ENCODE measurements at places on chromosomes 5 and 9.

DNA sequence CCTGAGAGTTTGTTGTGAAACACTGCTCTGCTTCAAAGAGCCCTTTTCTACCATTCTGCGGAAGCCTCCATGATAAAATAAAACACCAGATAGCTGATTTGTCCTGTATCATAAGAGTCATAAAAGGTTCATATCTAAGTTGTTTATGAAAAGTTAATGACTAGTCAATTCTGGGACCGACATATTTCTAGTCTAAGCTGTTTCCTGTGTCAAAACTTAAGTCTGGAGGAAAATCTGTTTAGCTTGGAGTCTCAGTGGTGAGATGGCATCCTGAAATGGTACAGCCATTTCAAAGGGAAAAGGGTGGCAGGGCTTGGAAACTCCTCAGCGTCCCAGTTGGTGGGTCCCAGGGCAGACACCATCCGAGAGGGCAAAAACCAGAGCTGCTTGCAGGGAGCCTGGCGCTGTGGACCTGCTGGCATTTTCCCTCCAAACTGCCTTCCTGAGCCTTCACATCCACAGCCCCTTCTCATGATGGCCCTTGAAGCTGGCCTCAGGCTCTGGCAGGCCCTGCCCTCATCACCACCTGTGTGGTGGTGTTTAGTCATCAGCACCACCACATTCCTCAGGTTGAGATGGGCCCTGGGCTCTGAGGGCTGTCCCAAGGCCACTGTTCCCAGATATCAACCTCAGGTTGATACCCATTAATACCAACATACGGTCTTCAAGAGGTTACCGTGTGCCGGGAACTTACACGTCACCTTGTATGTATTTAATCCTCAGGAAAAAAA is 184.0 kb downstream of the HSPA4 start:
- DNase-seq, result no peak

GRCh38 chr5:74361406-74362358 is 278.8 kb downstream of the ENC1 start:
- DNase-seq, result no peak

DNA sequence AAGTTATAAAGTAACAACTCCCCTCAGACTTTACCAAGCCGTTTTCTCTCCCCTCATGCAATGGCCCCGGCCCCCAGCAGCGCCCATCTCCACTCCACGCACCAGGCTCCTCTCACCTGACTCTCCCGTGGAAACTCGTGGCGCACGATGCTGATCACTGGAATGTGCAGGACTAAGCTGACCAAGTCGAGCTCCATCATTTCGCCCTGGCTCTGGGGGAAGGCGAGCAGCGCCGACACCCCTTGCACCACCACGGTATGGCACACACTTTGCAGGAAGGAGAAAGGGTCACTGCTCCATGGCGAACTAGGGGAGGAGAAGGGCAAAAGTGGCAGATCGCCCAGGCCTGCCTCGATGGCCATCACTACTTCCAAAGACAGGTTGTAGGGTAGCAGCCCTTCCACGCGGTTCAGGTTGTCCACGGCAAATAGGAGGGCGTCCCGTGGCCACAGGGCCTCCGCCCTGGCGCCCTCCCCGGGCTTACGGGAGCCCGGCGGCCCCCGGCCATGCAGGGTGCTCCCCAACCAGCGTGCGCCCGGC is 1.2 kb downstream of the GRIN3A start:
- no peak for DNase-seq

DNA sequence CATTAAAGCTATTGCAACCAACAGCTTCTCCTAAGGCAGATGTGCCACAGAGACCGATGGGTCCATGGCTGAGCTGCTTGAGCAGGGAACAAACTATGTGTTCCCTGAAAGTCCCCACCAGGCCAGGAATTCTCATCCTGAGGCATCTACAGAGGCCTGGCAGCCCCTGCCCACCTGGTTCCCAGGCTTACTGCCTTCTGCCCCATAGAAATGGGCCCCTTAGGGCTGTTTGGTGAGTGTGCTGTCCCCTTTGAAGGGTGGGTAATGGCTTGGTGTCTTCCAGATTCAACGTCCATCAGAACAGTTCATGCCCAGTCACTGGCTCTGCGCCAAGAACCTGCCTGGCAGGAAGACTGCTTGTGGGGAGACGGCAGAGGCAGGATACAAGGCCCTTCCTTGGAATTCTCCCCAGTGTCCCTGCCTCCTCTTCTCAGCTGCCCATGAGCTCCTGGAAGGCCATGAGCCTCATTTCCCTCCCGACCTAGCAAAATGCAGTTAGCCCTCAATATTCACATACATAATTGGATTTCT is 3.8 kb upstream of the COL27A1 start:
- DNase-seq, result no peak

GRCh38 chr5:135150767-135151166 is 116.7 kb upstream of the PITX1 start:
- DNase-seq, result no peak

GRCh38 chr5:93249651-93250289 is 331.2 kb downstream of the NR2F1-AS1 start:
- DNase-seq, result no peak

- DNase-seq, result peak; percentile 41
Observed at GRCh38 chr5:127313847-127314473, 23.4 kb downstream of the MEGF10 start.

- DNase-seq, result no peak
Observed at GRCh38 chr5:105503950-105504349, 1941.4 kb upstream of the NUDT12 start.

- DNase-seq, result no peak
Observed at GRCh38 chr9:134442486-134443173, 116.4 kb downstream of the RXRA start.

DNA sequence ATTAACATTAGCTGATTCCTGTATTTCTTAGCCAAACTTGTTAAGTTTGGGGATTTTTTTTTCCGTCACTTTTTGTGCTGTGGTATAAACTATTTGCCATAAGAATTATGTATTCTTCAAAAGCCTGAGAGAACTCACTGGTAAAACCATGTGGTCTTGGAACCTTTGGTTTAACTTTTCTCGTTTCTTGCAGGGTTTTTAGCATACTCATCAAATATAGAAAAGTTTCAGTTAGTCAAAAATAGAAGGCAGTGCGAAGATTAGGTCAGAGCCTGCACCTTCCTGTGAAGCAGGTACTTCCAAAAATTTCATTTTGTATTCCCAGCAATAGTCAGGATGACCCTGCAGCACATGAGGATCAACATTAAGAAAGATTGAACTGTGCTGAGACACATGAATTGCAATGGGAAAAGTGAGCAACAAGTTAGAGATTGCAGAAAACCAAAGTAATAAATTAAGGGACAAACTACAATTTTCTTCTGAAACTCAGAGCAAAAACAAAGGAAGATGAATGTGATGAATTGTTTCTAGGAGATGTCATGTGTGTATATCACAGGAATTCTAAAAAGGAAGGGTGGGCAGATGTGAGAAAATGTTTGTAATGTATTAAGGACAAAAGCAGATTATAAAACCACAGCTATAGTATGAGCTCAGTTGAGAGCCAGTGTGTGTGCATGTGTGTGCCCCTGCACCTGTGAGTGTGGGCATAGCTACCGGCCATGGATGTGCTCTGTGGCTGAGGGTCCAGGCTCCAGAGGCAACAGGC is 102.2 kb downstream of the ANGPTL2 start:
- no peak for DNase-seq

DNA sequence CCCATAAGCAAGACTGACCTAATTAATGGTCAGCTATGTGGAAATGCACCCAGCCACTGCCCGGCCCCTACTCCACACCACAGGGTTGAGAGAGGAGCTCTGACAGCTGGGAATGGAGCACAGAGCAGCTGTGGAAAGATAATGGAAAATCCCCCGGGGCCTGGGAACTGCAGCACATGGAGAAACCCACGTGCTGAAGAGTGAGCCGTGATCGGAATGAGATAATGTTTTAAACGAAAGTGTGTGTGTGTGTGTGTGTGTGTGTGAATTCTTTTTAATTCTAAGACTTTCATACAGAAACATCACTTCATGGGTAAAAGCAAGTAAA is 13.1 kb upstream of the SLC12A7 start:
- DNase-seq, result no peak

- DNase-seq, result no peak
Observed at GRCh38 chr5:133926489-133927299, 41.7 kb downstream of the C5orf15 start.

GRCh38 chr9:272251-273213 is 57.9 kb downstream of the DOCK8 start:
- peak; percentile 58 for DNase-seq

DNA sequence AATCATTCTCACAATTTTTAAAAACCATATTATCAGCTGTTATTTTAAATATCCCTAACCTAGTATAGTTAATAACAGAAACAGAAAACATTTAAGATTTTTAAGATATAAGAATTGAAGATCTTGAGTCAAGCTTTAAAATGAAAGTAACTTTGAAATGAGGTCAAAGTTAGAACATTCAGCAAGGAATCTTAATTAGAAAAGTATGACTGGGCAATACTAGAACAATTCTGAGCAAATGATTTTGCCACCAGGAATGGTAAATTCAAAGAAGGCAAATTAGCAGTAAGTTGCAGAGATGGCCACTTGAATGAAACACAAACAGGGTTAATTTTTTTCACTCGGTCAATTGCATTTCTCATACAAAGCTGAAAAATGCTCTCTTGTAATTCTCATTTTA is 117.9 kb downstream of the NXNL2 start:
- DNase-seq, result no peak

DNA sequence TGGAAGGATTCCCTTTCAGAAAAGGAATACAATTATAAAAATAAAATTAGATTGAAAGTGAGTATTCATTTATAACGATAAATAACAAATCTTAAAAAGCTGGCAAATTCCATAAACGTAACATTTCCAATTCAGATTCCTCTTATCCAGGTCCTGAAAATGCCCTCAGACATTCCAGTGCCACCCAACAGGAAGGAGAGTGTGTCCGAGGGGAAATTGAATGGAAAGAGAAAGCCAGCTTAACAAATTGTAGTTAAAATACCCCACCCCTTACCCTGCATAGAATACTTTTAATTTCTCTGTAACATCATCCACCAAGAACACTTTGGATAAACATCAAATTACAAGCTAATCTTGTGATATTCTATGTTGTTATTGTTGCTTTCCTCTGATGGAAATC is 72.0 kb downstream of the ARHGEF28 start:
- DNase-seq, result no peak

- DNase-seq, result no peak
Observed at GRCh38 chr9:117182046-117182445, 232.8 kb downstream of the ASTN2 start.

DNA sequence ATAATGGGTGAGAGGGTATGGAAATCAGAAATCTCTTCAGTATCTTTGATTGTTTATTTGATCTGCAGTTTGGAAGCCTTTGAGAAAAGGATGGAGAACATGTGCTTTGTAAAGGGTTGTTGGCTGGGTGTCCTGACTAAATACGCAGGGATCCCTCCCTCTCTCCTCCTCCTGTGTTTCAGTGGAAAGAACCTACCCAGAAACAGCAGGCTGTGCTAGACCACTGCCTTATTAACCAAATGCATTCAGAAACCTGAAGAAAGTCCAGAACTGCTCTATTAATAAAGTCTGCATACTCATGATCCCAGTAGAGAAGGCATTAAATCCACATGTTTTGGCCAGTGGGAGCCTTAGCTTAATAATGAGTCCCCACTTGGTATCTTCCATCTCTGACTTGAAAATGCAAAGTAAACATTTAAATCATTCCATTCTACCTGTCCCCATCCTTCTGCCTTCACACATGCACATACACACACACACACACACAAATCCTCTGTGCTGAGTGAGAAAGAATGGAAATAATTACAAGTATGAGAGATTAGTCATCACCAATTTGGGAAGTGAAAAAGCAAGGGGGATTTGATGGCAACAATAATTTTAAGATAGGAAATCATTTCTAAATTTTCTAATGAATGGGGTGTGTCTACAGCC is 10.0 kb upstream of the LECT2 start:
- DNase-seq, result no peak

DNA sequence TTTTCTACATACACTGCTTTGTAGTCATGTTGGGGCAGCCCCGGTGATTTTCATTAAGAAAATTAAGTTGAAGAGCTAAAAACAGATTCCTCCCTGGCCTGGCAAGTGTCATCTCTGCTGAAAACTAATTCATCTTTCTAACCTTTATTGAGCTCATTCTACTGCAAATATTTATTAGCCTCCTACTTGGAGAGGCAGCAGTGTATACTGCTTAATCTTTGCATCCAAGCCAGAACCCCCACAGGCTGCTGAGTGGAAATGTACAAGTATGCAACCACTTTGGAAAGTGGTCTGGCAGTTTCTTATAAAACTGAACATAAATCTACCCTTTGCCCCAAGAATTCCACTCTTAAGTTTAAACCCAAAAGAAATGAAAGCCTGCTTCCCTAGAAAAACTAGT is 223.4 kb downstream of the DRD1 start:
- no peak for DNase-seq

GRCh38 chr5:92380069-92380770 is 997.1 kb upstream of the ARRDC3 start:
- no peak for DNase-seq

- no peak for DNase-seq
Observed at GRCh38 chr5:32251871-32252458, 60.8 kb downstream of the MTMR12 start.

DNA sequence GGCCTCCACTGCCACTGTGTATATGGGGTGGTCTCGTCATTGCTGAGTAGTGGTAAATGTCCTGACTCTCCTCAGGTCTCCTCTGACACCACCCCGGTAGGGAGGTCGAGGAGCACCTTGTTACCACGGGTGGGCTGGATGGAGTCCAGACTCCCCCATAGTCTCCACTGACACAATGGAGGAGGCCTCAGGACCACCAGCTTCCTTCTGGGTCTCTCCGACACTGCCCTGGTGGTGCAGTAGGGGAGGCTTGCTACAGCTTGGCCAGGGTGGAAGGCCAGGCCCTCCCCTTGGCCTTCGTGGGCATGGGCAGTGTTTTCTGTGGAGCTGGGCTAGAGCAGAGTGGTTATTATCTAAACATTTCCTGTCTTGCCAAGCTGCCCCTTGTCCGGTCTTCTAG is 15.4 kb upstream of the SH3PXD2B start:
- no peak for DNase-seq

GRCh38 chr5:109278141-109278540 is 131.6 kb downstream of the PJA2 start:
- DNase-seq, result no peak

- DNase-seq, result no peak
Observed at GRCh38 chr9:87944682-87945081, 26.9 kb downstream of the SPATA31C1 start.

DNA sequence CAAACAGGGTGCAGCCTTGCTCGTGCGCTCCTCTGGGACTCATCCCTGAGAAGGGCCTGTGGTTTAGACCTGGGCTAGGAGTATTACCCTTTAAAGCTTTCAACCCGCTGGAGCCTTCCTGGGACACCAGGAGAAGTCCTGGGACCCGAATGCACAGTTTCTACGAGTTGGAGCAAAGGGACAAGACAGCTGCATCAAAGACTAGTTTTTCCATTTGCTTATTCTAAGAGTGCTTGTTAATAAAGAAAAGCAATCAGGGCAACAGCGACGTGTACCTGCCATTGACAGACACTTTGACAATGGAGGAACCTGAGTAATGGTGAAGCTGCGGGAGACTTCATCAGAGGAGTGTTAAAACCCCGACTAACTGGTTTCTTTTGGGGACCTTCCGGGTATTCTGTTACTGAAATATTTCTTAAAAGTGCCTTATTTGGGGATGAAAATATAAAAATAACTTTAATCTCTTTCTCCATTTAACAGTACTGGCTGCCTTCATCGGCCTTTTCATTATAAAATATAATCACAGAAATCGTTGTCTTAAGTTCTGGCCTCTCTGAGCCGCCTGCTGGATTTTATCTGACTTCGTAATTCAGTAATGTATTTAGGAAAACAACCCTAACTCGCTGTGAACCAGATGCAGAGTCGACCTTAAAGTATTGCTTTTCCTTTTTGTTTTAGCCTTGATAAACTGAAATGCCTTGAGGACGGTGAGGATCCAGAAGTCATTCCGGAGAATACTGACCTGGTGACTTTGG is 732 bp downstream of the SNAPC3 start:
- DNase-seq, result no peak

All from stimulated activated CD8-positive, alpha-beta memory T cell treated with anti-CD3 and anti-CD28 coated beads, Interleukin-4, amount 100 ng/mL, for 4 hours (primary cell).